ENCODE measurements at places on chromosomes 16 and 17.

- no peak for DNase-seq
Measured at GRCh38 chr16:31354394-31355291, at the start of gene ITGAX. ITGAX (plus strand) TSS chr16:31355176; CDS start chr16:31355255, 79 bp downstream.

GRCh38 chr17:67379251-67379630 lies 2.2 kb downstream of the PITPNC1 start:
- no peak for DNase-seq

- no peak for DNase-seq
Measured at GRCh38 chr17:76048711-76049110, 21.6 kb upstream of the EVPL start.

DNA sequence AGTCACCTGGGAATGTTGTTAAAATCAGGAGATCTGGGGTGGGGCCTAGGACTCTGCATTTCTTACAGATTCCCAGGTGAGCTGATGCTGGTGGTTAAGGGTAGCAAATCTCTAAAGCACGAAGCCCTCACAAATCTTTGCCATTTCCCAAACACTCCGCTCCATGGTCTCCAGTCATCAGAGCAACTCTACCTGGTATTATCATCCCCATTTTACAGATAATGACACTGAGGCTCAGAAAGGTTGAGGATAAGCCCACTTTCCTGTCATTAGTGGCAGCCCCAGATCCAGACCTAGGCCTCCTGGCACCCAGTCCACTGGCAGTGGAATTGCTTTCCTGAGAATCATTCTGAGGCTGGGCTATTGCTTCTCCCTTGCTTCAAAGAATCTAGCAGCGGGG lies 8.7 kb downstream of the SLC46A1 start:
- DNase-seq = no peak

GRCh38 chr17:17572010-17572785 lies 19.3 kb downstream of the PEMT start:
- no peak for DNase-seq

DNA sequence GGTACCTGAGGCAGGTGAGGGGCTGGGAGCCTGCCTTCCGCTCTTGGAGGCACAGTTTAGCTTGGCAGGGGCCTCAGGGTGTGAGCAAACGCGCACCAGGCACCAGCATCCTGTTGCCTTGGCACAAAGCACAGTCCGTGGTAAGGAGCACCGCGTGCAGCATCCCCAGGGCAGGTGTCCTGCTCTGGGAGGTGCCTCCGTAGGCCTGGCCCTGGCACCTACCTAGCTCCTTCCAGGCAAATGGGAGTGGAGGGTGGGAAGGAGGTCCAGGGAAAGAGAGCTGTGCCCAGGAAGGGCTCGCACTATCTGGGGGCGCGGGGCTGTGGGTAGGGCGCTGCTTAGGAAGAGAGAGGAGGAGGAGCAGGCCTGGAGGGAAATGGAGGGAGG lies 3.1 kb upstream of the GSE1 start:
- no peak for DNase-seq

DNA sequence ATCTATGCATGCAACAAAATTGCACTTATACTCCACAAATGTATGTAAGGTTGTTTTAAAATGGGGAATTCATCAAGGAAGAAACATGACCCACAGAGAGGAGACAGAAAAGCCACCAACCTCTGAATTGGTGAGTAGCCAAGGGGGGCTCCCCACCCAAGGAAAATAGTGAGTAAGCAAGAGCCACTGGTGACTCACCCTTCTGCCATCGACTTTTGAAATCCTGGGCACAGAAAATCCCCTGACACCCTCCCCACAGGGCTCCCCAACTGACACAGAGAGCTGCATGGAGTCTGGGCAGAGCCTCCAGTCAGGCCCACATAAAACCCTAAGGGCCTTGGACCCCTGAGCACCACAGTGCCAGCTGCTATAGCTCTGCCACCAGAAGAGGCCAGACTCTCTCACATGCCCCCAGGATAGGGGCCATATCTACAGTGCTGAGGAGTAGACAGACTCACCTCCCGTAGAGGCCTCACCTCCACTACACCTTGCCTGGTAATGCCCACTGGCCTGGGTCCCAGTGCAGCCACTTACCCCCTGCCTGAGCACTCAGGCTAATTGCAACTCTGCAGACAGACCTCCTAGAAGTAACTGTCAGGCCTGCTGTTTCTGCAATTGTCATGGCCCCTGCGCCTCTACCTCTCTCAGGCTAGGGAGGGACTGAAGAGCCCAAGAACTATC lies 244.7 kb upstream of the WSB1 start:
- DNase-seq = peak; percentile 2

DNA sequence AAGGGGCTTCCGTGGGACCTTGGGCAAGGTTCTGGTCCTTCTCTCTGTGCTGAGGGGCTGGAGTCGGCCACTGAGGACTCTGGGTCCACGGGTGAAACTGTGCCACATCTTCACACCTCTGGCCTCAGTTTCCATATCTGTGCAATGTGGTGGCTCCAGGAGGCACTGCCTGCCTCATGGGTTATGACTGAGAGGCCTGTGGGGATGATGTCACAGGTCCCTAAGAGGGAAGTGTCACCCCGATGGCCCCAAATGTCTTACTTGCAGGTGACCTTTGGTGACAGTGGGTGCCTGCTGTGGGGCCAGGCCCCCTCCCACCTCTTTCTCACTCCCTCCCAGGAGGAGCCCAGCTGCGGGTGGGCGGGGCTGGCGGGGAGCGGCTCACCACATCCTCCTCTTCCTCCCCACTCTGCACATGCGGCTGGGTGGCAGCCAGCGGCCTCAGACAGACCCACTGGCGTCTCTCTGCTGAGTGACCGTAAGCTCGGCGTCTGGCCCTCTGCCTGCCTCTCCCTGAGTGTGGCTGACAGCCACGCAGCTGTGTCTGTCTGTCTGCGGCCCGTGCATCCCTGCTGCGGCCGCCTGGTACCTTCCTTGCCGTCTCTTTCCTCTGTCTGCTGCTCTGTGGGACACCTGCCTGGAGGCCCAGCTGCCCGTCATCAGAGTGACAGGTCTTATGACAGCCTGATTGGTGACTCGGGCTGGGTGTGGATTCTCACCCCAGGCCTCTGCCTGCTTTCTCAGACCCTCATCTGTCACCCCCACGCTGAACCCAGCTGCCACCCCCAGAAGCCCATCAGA lies at the start of gene IL21R:
Gene IL21R (plus strand): TSS at position 407 of the 801 bp plus-strand sequence. CDS start 27,898 bp downstream, outside the sequence.
- peak; percentile 77 for DNase-seq

DNA sequence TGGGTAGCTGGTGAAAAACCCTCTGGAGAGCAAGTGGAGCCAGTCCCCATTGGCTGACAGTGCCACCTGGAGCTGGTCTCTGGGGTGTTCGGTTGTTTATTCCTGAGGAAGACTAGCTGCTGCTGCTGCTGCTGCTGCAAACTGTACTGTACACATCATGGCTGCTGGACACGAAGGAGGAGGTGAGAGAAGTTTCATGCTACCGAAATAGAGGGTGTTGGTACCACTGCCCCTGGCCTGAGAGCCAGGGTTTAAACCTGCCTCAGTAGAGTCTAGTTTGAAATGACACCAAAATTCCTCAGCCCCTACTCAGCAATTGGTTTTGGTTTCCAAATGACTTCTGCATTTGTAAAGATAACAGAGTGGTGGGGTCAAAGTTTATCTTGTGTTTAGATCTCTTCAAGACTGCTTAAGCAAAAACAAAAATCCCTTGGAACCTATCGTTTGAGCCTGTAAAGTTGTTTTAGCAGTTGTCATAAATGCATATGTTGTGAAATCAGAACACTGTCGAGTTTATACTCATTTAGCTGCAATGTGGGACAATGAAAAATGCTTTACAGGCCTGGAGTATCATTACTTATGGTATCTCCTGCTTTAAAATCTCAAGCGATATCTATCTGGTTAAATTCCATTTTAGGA lies 40.8 kb downstream of the CYB5B start:
- no peak for DNase-seq

DNA sequence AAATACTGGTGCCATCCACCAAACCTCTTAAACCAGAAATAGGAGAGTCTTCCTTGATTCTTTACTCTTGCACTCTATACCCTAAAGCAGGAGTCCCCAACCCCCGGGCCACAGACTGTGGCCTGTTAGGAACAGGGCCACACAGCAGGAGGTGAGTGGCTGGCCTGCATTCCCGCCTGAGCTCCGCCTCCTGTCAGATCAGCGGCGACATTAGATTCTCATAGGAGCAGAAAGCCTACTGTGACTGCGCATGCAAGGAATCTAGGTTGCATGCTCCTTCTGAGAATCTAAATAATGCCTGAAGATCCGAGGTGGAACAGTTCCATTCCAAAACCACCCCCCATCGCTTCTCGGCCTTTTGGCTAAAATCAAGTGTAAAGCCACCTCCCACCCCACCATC lies 30.3 kb upstream of the SRCIN1 start:
- DNase-seq = no peak

DNA sequence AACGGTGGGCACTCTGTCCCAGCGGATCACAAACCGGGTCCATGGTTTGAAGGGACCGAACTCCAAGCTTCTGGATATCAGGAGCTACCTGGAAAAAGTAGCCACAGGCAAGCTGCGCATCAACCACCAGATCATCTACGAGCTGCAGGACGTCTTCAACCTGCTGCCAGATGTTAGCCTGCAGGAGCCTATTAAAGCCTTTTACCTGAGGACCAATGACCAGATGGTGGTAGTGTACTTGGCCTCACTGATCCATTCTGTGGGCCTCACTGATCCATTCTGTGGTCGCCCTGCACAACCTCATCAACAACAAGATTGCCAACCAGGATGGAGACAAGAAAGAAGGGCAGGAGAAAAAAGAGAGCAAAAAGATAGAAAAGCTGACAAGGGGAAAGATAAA lies 6.3 kb upstream of the CEP112 start:
- DNase-seq = no peak

GRCh38 chr16:10902999-10903398 lies 26.0 kb downstream of the CIITA start:
- DNase-seq = no peak

DNA sequence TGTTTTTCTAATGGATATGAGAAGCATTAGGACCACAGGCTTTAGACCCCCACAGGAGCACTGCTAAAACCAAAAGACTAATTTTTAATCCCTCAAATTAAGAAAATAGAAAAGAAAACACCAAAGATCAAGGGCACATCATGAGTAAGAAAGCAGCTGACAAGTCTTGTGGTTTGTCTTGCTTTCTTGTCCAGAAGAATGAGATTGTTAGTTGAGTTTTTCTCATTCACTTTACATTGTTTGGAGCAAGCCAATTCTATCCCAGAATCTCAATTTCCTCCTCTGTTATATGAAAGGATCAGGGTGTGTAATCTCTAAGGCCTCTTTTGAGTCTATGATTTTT lies 899.0 kb downstream of the KCNJ2 start:
- DNase-seq = no peak

DNA sequence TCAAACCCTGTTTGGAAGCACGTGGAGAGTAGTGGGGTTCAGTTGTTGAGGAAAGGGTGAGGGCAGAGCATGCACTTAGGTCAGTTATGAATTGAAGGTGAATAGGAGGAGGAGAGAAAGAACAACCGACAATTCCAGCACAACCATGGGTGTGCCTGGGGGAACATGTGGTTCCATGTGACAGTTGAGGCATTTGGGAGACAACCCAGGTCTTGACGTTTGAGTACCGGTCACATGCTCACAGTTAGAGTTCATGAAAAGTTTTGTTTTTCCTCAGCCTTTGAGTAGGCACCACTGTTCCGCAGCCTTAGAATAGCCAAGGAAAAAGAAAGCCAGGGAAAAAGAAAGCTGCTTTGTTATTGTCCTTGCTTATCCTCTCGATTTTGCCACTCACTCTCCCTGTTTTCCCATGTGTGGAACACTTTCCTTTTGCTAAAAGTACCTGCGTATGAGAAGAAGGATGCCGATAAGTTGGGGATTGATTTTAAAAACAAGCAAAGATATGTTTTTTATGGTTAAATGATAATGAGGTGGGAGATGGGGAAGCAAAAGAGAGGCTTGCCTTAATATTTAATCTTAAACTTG lies 25.6 kb upstream of the ABCC11 start:
- no peak for DNase-seq

- DNase-seq = no peak
Measured at GRCh38 chr17:53896047-53896446, 73.3 kb downstream of the KIF2B start.

DNA sequence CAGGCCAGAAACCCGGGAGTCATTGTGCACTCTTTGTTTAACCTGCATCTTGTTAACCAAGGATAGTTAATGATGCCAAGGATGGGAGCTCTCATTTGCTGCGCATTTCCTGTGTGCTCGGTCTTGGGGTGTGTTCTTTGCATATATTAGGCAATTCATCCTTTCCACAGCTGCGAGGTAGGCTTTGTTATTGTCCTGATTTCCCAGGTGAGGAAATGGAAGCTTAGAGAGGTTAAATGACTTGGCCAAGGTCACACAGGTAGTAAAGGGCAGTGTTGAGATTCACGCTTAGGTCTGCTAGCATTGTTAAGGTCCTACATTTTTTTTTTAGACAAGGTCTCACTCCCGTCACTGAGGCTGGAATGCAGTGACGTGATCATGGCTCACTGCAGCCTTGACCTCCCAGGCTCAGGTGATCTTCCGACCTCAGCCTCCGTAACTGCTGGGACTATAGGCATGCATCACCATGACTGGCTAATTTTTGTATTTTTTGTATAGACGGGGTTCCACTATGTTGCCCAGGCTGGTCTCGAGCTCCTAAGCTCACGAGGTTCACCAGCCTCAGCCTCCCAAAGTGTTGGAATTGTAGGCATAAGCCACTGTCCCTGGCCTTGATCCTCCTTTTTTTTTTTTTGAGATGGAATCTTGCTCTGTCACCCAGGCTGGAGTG lies 5.0 kb upstream of the LRRC75A start:
- DNase-seq = no peak

GRCh38 chr17:81713556-81714411 lies 1.7 kb downstream of the SLC25A10 start:
- no peak for DNase-seq

DNA sequence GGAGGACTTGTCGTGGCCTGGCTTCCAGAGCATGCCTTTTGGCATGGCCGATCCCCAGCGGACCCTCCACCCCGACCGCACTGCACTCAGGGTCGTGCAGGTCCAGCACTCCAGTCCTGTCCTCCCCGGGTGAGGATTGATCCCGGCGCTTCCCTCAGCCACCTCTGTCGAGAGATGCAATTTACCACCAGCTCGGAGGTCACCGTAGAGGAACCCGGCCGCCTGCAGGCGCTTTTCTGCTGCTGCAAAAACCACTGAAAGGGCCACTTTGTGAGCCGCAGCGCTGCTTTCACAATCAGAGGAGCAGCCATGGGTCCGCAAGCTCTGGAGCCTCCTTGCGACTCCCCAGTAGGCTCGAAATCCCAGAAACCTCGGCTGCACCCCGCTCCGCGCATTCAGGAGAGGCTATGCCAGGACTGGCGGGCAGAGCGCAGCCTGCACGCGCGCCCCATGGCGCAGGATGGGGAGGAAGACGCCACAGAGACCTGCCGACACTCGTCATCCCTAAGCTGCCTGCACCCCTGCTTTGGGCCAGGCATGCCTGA lies 134.2 kb downstream of the HS3ST2 start:
- DNase-seq = no peak
